ENCODE measurements at places on chromosomes 11 and 22. TPM values are rescaled to one million over a fixed set of nuclear protein-coding genes. Genes with fewer than 3 reads are reported as not detected.

SLC37A2 gene
- total RNA-seq, result 0.44 TPM

TTC36 gene
- 0.78 TPM for total RNA-seq

RAB3IL1 gene
- total RNA-seq, result not detected

GGT1 gene
- total RNA-seq, result 46.2 TPM

SLC22A9 gene
- total RNA-seq, result not detected

DKK3 gene
- total RNA-seq, result not detected

TREH gene
- total RNA-seq, result not detected

CHST1 gene
- total RNA-seq, result 0.34 TPM

LRRC74B gene
- total RNA-seq, result not detected

DNA sequence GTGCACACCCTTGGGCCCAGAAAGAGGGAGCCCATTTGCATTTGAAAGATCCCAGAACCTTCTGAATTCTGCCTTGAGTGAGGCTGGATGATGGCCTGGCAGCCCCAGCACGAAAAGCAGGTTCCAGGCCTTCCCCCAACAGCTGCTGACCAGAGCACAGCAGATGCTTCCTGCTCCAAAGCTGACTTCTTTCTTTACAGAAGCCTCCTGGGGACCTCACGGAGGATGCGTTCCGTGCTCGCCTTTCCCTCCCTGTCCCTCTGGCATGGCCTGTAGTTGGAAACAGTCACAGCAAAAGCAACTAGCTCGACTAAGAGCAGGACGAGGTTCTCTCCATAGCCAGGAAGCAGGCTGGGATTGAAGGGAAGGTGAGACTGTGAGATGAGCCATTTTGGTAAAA, 107.7 kb upstream of the B3GAT1 start:
- DNase-seq, result no peak

- DNase-seq, result no peak
Measured at GRCh38 chr11:31442086-31442485, 67.3 kb downstream of the IMMP1L start.

DNA sequence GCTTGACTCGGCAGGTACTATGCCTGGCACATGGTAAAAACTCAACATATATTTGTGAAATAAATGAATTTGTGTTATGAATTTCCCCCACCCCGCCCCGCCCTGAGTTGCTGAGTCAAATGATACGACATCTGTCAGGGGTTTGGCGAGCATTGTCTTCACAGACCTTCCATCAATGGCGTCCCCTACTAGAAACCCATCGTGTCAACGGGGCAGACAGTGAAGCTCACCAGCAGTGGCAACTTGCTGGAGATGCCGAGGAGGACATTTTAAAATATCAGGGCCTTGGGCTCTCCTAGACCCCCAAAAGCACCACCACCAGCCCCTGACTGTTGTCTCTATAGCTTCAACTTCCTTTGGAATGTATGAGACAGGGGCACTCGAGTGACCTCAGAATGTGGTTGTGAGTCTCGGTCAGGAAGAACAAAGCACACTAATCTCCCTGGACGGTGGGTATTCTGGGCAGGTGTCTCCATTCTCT, 761 bp upstream of the NXF1 start:
- DNase-seq, result no peak

DNA sequence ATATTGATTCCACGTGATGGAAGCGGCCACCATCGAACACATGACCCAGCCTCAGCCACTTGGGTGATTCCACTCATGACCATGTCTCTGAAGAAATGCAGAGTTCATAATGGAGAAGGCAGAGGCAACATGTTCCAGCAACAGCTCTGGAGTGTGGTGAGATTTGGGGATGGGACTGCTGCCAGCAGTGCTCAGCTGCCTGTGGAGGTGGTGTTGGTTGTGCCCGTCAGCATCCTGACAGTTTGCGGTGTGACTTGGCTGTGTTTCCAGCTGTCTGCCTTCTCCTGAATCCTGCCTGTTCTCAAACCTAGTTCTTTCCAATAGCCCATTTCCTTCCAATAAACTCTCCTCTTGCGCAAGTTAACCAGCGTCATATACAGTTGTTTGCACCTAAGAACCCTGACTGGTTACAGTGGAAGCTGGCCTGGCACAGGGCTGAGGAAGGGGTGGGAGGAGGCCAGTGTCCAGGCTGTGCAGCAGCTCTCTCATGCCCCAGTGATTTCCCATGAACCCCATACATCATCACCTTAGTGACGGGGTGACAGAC, 22.0 kb upstream of the OR8B8 start:
- DNase-seq, result no peak

GRCh38 chr11:80048513-80048912, 607.7 kb upstream of the TENM4 start:
- DNase-seq, result no peak

DNA sequence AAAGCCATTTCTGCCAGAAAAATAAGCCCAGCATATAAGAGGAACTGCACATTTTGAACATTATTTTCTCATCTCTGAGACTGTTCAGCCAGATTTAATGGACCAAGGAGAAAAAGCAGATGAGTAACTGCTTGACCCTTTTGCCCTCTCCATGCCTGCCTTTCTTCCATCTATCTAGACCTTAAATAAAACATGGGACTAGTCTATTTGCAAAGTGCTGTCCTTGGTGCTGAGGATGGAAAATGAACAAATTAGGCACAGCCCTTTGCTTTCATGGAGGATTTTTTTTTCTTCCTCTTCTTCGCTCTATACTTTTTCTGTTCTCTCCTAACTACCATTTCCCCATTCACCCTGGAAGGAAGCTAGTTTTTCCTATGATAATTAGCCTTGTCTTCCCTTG, 361.3 kb downstream of the GRM5 start:
- no peak for DNase-seq

DNA sequence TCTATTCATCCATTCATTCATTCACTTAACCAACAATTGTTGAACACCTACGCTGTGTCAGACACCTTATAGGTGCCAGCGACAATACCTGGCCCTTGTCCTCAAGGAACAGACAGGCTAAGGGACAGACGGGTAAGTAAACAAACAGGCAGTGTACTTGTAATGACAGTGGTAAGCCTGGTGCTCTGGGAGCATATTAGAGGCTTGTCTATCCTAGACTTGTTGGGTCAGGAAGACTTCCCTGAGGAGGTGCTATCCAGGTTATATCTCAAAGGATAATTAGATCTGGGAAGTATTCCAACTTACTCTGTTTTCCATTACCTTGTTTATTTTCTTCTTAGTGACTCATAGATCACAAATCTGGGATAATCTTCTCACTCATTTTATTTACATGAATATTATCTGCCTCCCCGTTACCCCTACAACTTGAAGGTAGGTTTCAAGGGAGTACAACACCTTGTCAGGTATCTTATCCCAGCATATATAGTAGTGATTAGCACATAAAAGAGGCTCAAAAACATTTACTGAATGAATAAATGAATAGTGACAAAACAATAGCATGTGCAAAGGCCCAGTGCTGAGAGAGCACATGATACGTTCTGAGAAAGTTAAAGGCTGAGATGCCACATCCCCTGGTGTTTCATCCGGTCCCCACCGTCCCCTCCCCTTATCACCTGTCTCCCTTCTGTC, 75.3 kb upstream of the NCAM1 start:
- no peak for DNase-seq

DNA sequence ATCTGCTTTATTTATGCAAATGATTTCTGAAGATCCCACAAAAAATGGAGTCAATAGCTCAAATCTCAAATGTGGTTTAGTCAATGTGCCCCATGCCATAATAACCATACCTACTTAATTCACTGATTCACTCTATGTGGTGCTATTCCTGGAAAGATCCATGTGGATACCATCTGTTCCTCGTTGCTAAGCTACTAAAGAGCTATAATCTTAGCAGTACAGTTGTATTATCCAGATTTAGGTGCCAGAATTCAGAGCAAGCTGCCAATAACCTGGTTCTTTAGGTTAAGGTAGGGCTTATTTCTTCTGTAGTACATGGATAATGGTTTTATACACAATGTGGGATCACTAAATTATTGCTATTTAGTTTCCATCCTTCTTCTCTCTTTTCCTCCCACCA, 974.7 kb upstream of the CCDC90B start:
- no peak for DNase-seq

DNA sequence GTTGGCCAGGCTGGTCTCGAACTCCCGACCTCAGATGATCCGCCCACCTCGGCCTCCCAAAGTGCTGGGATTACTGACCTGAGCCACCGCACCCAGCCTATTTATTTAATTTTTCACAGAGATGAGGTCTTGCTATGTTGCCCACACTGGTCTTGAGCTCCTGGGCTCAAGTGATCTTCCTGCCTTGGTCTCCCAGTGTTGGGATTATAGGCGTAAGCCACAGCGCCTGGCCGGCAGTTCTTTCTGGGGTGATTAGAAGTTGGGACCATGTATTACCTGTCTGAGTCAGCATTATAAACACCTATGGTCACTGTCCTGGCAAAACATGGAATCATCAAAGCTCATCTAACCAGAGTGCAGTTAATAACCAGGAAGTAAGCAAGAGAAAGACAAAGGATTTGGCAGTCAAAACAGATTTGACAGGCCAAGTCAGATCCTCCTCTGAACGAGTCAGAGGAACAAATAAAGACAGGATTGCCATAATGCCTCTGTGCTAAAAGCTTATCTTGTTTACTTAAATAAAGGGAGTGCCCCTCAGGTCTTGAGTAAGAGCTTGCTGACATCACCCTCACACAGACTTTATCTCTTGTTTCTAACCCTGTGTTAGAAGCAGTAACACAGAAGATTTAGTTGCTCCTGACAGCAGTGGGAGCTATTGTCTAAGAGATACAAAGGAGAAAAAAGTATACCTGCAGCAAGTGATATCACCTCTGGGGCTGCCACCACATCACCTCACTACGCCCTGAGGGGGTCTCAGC, 3.7 kb downstream of the SERPIND1 start:
- no peak for DNase-seq

DNA sequence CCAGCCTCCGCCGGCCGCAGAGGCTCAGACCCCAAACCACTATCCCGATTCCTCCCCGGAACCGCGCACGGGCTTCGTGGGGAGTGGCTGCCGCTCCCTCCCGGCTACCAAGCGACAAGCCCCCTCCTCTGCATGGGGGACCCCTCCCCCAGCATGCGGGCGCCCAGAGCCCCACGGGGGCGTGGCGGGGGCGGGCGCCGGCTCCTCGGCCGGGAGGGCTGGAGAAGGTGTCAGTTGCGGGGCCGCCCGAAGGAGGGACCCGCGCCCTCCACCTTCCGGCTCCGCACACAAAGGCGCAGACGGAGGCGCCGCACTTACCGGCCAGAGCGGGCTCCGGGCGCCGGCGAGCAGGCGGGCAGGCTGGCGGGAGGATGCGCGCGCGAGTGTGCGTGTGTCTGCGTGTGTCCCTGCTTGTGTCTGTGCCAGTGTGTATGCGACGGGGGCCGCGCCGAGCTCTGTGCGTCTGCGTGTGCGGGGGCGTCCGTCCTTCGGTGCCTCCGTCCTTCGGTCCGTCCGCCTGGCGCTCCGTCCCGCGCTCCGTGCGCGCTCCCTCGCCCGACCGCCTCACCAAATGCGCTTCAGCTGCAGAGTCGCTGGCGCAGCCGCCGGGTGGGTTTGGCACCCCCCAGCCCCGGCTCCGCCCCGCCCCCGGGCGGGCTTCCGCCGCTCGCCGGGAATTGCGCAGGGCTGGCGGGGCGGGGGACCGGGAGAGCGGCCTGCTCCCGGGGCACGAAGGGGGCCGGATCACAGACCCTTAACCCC, at the start of gene PTPN5:
PTPN5 (minus strand) TSS at position 592 of the 762 bp plus-strand sequence. CDS start 19,840 bp downstream, outside the sequence.
- DNase-seq, result no peak

DNA sequence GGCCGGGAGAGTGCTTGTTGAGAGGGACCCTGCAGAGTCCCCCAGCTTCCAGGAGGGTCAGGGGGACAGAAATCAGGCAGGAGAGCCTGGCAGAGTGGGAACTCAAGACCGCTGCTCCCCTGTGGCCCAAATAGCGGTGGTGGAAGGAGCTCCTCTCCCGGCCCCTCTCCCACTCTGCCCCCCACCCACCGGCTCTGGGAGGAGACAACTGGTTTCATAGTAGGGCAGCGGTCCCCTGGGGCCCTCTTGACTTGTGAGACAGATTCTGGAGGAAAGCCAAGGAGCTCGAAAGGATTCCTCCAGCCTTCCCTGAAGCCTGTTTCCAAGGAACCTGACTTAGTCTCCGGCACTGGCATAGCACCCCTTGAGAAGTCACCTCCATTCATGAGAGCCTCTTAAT, 10.1 kb downstream of the PKNOX2 start:
- DNase-seq, result no peak

DNA sequence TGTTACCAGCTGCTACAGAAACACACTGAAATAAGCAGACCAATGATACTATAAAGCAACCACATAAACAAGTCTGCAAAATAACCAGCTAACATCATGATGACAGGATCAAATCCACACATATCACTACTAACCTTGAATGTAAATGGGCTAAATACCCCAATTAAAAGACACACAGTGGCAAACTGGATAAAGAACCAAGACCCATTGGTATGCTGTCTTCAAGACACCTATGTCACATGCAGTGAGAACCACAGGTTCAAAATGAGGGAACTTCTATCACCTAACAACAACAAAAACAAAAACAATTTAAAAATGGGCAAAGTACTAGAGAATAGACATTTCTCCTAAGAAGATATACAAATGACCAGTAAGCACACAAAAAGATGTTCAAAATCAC, 89.9 kb downstream of the ARHGAP32 start:
- DNase-seq, result no peak

DNA sequence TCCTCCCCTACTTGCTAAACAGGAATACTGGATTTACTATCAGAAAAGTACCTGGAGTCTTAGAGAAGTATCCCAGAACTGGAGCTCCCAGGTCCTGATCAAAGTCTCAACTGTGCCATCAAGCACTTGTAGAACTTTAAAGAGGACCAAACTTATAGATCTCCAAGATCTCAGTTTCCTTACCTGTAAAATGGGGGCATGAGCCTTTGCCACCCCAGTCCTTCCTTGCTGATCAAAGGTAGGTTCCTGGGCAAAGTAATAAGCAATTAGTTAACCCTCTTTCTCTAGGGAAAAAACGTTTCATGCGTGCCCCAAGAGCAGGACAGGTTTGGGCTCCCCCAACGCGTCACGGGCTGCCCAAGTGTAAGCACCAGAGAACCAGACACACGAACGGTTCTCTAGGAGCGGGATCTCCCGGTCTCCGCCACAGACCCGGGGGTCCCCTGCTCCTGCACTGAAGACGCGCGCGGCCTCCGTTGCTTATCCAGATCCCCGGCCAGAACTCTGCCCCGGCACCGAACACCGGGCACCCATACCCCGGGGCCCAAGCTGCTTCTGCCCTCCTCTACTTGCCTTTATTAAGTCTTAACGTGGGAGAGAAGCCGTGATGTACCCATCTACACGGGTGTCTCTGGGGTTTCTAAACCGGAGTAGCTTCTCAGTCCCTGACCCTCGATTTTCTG, 505 bp downstream of the ZNF214 start:
- no peak for DNase-seq

DNA sequence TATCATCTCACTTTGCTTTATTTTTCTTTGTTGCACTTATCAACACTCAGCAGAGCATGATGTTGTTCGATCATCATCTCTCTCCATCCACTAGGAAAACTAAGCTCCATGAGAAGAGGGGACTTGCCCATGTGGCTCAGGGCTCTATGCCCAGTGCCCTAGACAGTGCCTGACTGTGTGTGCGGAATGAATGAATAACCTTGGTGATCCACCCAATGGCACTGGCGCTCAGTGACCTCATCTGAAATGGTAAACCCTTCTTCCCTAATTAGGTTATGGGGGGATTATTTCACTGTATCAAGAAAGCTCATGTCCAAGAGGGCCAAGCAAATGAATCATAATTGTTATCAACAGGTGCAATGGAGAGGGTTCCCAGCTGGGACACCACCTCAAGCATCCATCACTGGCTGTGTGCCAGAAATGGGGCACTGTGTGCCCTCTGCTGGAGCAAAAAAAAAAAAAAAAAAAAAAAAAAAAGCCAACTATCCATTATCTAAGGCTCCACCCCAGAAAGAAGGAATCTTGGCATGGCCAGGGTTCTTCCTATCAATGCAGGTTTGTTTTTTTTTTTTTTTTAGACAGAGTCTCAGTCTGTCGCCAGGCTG, 172.6 kb downstream of the LARGE1 start:
- no peak for DNase-seq
